BJ (cell line): ENCODE measurements at places on chromosomes 4 and X. TPM values are rescaled to one million over a fixed set of nuclear protein-coding genes. Genes with fewer than 3 reads are reported as not detected.

DNA sequence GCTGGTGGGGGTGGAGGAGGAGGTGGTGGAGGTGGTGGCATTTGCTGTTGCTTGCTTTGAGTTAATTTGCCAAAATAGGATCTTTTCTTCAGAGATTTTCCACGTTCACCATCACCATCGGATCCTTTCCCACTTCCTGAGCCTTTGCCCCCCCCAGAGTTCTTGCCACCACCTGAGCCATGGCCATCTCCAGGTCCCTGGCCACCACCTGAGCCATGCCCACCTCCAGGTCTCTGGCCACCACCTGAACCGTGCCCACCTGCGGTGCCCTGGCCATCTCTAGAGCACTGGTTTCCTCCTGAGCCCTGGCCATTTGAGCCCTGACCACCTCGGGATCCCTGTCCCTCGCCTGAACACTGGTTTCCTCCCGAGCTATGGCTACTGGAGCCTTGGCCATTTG is 1.9 kb downstream of the IRS4 start:
- DNase-seq: no peak

- no peak for DNase-seq
These were observed 75.9 kb upstream of the AFAP1 start for GRCh38 chr4:8015512-8015911.

- DNase-seq: no peak
These were observed 70.0 kb upstream of the RAB40AL start for GRCh38 chrX:102866981-102867656.

DNA sequence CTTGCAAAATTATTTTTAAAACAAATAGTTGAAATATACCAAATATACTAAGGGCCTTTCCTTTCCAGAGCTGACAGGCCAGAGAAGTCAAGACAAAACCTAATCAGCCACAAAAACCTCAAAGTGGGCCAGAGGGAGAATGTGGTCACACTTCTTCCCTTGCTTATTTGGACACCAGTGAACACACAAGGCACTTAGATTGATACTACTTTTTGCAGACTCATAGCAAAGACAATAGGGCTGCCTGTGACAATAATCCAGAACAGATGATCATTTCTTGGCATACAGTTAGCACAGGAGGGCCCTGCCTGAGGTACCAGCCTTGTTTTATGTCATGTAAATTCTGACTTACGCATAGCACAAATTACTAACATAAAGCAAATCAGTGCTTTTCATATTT is 215.7 kb upstream of the NEIL3 start:
- DNase-seq: no peak

DNA sequence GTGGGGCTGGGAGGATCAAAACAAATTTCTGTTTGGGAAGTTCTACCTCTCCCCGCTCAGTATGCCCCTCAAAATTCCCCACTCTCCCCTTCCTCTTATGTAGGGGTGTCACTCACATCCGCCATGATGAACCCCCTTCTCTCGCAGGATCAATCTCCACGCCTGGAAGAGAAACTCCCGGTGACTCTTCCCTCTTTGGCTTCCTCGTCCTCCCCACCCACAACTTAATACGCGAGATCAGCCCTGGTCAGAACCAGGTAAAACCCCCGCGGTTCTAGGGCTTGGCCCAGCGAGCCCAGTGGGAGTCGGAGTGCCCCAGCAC is 427 bp downstream of the LAMTOR3 start:
- no peak for DNase-seq

- no peak for DNase-seq
These were observed 87.1 kb upstream of the FAM9C start for GRCh38 chrX:13131396-13132137.

GRCh38 chr4:85724791-85725563 is 250.0 kb downstream of the ARHGAP24 start:
- DNase-seq: no peak

DNA sequence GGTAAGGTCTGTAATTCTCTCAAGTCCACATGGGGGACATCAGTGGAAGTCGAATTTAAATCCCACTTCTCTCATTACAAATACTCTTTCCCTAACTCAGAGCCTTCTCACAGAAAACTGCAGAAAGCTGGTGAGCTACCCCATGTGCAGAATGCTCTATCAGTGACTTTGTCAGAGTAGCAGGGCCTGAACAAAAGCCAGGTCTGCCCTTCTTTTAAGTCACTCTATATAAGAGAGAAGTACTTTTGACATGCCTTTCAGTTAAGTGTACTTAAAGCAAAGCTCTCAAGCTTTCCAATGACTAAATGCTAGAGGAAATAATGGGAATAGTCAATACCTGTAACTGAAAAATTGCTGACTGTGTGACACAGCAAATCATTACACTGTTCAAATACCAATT is 323.1 kb downstream of the KCNIP4 start:
- DNase-seq: no peak

DNA sequence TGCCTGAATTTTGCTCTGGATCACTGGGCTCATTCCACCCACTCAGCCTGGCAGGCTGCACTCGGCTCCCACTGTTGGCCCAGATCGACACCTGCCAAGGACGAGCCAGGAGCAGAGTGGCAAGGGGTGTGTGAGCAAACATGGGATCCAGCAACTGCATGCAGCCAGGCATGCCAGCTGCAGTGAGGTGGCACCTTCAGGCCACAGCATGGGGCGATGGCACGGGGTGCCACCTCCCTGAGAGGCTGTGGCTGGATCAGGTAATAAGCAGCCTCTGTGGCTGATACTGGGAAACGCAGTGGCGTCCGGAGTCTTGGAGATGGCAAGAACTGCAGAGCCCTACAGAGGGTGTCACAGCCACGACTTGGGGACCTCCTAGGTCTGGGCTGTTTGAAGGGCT is 244.5 kb upstream of the FSTL5 start:
- no peak for DNase-seq

DNA sequence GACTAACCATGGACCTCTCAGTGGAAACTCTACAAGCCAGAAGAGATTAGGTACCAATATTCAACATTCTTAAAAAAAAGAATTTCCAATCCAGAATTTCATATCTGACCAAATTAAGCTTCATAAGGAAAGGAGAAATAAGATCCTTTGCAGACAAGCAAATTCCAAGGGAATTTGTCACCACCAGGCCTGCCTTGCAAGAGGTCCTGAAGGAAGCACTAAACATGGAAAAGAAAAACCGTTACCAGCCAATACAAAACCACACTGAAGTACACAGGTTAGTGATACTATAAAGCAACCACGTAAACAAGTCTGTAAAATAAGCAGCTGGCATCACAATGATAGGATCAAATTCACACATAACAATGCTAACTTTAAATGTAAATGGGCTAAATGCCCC is 156.6 kb downstream of the FAM13A start:
- peak; percentile 11 for DNase-seq

DNA sequence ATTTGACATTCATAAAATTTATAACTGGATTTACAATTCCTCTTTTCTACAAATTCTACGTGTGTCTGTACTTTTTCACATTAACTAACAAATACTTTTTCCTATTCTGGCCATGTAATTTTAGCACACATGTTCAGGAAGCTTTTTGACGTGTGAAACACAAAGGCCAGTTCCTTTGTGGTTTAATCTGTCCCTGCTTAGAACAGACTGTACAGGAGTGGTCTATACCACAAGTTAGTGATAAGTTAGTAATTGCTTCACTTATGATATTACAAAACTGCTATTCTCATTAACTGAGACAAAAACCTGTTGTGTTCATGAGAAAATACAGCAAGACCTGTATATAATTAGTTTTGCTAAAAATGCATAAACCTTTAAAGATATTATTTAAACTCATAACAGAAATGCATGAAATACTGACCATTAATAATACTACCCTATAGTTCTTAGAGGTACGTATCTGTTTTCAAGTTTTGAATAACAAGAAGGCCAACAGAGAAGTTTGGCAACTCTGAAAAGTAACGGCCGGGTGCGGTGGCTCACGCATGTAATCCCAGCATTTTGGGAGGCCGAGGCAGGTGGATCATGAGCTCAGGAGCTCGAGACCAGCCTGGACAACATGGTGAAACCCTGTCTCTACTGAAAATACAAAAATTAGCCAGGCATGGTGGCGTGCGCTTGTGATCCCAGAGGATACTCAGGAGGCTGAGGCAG is 13.7 kb upstream of the AREG start:
- no peak for DNase-seq

DNA sequence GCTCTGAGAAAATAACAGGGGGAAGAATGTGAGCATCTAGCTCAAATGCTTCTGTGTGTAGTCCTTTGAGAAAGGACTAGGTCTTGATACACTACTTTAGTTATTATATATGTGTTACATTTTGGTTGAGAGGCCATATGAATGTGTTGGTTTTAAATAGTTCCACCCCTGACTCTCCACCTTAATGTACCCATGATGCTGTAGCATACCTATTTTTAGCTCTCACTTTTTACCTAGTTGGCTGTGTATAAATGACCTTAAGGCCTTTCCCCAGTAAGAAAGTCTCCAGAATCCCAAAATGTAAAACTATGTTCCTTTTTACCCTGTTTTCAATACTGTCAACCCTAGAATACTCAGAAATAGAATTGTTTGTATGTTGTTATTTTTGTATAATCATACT is 20.0 kb upstream of the NPNT start:
- no peak for DNase-seq

DNA sequence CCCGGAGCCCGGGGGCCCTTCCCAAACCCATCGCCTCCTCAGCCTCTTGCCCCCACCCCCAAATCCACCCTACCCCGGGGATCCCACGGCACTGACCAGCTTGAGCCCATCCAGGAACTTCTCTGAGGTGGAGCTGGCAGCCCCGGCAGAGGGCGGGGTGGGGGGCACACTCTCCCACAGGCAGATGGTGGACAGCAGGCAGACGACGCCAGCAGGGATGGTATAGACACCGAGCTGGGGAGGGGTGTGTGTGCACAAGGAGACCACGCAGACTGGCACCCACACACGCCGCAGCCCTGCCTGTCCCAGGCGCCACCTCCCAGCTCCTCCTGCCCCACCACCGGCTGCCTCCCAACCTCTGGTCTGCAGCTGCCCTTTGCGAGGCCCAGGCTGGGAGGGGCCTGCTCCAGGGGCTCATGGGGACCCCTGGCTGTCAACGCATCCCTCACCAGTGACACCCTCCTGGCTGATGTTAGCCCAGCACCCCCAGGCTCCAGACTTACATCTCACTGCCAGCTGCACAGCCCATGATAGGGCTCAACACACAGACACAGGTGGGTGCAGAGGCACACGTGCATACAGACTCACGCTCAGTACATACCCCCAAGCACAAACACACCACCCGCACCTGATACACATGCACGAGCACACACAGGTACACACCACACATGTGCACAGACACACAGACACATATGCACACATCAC is 4.2 kb downstream of the SLC49A3 start:
- no peak for DNase-seq

DNA sequence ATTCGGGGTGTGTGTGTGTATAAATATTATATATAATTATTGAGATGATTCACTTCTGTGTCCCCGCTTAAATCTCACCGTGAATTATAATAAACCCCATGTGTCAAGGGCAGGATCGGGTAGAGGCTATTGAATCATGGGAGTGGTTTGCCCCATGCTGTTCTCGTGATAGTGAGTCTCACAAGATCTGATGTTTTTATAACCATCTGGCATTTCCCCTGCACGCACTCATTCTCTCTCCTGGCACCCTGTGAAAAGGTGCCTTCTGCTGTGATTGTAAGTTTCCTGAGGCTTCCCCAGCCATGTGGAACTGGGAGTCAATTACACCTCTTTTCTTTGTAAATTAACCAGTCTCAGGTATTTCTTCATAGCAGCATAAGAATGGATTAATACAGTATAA is 851.4 kb upstream of the AGA start:
- no peak for DNase-seq

DNA sequence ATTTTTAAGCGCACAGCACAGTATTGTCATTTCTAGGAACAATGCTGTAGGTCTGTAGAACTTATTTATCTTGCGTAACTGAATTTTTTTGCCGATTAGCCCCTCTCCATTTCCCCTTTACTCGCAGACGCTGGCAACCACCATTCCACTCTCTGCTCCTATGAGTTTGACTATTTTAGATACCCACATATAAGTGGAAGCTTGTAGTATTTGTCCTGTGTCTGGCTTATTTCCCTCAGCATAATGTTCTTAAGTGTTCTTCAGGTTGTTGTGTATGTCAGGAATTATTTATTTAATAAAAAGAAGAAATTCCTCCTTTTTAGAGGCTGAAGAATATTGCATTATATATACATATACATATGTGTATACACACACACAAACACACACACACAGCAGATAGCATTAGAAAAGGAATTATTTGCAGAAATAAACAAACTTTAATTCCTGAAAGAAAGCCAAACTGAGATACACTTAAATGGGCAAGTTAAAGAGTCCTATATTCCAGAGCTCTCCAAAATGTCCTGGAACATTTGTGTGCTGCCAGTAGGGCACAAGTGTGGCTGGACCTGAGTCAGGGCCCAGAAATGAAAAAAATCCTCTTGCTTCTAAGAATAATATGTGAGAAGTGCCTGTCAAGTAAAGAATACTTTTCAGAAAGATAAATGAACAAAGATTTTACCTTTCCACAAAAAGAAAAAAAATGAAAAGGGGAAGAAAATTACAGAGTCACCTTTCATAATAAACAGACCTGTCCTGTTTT is 4.5 kb upstream of the ZNF330 start:
- DNase-seq: no peak

STK26 gene
- 0.67 and 1.3 TPM in 2 replicates for polyA plus RNA-seq

EMCN gene
- polyA plus RNA-seq: 0.10 and 0.11 TPM in 2 replicates

F9 gene
- not detected in 2 replicates for polyA plus RNA-seq

BEX1 gene
- 23.9 and 38.6 TPM in 2 replicates for polyA plus RNA-seq

VSIG4 gene
- not detected in 2 replicates for polyA plus RNA-seq

ADGRG4 gene
- 0.01 TPM in 2 replicates for polyA plus RNA-seq

MAGEC2 gene
- polyA plus RNA-seq: not detected in 2 replicates
